ENCODE measurements at places on chromosomes 5 and 9.

DNA sequence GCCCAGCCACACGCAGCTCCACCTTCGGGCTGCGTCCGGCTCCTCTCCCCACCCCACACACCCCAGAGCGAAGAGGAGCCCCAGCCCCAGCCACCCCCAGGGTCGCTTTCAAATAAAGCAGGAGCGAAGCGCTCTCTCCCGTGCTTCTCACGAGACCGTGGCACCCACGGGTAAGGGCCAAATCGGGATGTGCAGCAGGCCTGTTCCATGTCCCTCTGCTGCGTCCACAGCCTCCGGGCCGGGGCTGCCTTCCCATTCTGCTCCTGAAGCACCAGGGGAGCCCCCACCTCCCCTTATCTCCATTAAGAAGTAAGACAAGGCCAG, 59.8 kb downstream of the KCNT1 start:
- DNase-seq, result no peak

GRCh38 chr5:150068472-150068871, 17.9 kb downstream of the CSF1R start:
- no peak for DNase-seq

DNA sequence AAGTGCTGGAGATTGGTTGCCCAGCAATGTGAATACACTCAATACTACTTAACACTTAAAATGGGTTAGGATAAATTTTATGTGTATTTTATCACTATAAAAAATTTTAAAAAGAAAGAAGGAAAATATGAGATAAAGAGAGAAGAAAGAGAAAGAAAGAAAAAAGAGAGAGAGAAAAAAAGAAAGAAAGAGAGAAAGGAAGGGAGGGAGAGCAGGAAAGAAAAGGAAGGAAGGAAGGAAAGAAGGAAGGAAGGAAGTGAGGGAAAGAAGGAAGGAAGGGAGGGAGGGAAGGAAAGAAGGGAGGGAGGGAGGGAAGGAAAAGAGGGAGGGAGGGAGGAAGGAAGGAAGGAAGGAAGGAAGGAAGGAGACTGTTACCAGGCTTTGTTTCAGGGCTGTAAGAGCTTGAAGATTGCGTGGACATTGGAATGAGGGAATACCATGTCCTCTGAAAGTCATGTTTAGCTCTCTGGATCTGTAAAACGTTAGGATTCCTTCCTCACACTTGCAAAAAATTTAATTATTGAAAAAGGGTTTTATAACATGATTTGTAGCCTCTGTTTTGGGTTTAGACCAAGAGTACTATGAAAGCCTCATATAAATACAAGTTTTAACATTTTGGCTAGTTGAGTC, 152.3 kb upstream of the DAP start:
- DNase-seq, result no peak

- DNase-seq, result no peak
These were observed 994 bp downstream of the IRGM start for GRCh38 chr5:150847334-150847695.

DNA sequence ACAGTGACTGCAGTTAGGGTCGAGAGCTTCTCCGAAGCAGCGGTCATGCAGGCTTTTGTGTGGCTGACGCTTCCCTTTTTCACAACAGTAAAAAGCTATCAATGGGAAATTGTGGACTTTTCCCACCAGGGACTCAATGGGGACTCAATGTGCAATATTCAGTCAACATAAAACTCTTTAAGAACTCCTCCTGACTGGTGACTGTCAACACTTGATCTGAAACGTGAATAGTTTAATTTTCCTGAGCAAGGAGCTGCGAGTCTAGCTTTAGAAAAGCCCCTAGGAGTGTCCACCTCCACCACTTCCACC, 28.7 kb downstream of the EXOC3 start:
- no peak for DNase-seq

GRCh38 chr5:112686675-112687074, 51.0 kb upstream of the APC start:
- DNase-seq, result no peak

- peak; percentile 28 for DNase-seq
These were observed 123.6 kb downstream of the PALM2AKAP2 start for GRCh38 chr9:109903515-109904138.

- DNase-seq, result no peak
These were observed 36.9 kb upstream of the ANKRD55 start for GRCh38 chr5:56270058-56270457.

GRCh38 chr9:124420991-124421543, 5.8 kb upstream of the PSMB7 start:
- DNase-seq, result peak; percentile 73

GRCh38 chr5:39013938-39014337, 60.3 kb downstream of the RICTOR start:
- DNase-seq, result no peak

GRCh38 chr9:127396253-127396807, 639 bp upstream of the SLC2A8 start:
- DNase-seq, result no peak

GRCh38 chr5:17217493-17218352, at the start of gene BASP1:
Gene BASP1 (plus strand): TSS chr5:17217631. CDS start chr5:17275217, 57,586 bp downstream.
- no peak for DNase-seq

GRCh38 chr9:16532681-16533450, 337.6 kb downstream of the BNC2 start:
- no peak for DNase-seq

GRCh38 chr5:137182576-137182975, 316.6 kb downstream of the SPOCK1 start:
- no peak for DNase-seq

- DNase-seq, result no peak
These were observed 32.8 kb downstream of the PHAX start for GRCh38 chr5:126633552-126633951.

DNA sequence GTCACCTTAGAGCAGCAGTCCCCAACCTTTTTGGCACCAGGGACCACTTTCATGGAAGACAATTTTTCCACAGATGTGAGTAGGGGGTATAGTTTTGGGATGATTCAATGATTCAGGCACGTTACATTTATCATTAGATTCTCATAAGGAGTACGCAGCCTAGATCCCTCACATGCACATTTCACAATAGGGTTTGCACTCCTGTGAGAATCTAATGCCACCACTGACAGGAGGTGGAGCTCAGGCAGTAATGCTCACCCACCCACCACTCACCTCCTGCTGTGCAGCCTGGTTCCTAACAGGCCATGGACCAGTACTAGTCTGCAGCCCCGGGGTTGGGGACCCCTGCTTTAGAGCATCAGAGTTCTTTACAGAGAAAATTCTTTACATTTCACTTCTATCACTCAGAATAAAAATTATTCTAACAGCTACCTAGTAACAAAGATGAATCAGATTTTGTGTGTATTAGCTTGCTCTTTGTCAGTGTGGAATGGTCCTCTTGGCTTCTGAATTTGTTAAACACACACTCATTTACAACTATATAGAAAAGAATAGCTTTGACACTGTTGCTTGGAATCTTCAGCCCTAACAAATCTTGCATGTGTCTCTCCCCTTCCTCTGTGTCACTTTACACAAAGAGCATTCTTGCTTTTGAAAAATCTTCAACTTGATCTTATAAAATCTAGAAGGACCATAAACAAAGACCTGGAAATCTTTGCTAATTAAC, 438.6 kb downstream of the BNC2 start:
- no peak for DNase-seq
